Right lobe of liver (tissue), 6 donors: ENCODE measurements at places on chromosomes 3 and 15. TPM values are rescaled to one million over a fixed set of nuclear protein-coding genes. Genes with fewer than 3 reads are reported as not detected.
A peak's percentile ranks its signal among the peaks of the same experiment; 100 is the strongest.

The LRTM1 gene
- not detected for total RNA-seq

The GRK7 gene
- total RNA-seq, result 0.06 TPM

The CTXND1 gene
- 4.8 TPM for total RNA-seq

The RFT1 gene
- total RNA-seq, result 9.8 TPM

The INKA1 gene
- 0.46 TPM for total RNA-seq

The GMNC gene
- 1.7 TPM for total RNA-seq

The GJD2 gene
- not detected for total RNA-seq

The VEPH1 gene
- 0.51 TPM for total RNA-seq

DNA sequence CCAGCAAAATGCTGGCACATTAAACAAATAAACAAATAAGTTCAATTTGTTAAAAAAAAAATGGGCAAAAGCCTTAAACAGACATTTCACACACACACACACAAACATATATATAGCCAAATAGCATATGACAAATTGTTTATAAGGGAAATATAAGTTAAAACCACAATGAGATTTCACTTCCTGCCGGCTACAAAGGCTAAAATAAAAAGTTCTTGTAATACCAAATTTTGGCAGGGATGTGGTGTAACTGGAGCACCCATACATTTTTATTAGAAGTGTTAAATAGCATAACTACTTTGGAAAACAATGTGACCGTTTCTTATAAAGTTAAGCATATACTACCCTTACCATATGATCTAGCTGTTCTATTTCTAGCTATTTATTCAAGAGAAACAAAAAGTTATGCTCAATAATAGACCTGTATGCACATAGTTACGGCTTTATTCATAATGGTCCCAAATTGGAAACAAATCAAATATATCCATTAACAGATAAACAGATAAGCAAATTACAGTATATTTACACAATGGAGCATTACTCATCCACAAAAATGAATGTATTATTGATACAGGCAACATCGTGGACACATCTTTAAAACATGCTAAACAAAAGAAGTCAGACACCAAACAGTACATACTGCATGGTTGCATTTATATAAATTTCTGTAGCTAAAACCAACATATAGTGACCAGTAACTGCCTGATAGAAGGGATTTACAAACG is 93.9 kb downstream of the EOMES start:
- H3K4me1 ChIP-seq, result no peaks in the 10 kb centered on the region
- H3K36me3 ChIP-seq, result no peaks in the 10 kb centered on the region
- no peaks in the 10 kb centered on the region for H3K27me3 ChIP-seq
- DNase-seq, result no peak

- no peaks in the 10 kb centered on the region for H3K4me1 ChIP-seq
- no peak overlapping the region for H3K4me3 ChIP-seq
- no peaks in the 10 kb centered on the region for H3K36me3 ChIP-seq
- no peaks in the 10 kb centered on the region for H3K27me3 ChIP-seq
Observed at GRCh38 chr3:123416173-123416572, 32.7 kb downstream of the ADCY5 start.

DNA sequence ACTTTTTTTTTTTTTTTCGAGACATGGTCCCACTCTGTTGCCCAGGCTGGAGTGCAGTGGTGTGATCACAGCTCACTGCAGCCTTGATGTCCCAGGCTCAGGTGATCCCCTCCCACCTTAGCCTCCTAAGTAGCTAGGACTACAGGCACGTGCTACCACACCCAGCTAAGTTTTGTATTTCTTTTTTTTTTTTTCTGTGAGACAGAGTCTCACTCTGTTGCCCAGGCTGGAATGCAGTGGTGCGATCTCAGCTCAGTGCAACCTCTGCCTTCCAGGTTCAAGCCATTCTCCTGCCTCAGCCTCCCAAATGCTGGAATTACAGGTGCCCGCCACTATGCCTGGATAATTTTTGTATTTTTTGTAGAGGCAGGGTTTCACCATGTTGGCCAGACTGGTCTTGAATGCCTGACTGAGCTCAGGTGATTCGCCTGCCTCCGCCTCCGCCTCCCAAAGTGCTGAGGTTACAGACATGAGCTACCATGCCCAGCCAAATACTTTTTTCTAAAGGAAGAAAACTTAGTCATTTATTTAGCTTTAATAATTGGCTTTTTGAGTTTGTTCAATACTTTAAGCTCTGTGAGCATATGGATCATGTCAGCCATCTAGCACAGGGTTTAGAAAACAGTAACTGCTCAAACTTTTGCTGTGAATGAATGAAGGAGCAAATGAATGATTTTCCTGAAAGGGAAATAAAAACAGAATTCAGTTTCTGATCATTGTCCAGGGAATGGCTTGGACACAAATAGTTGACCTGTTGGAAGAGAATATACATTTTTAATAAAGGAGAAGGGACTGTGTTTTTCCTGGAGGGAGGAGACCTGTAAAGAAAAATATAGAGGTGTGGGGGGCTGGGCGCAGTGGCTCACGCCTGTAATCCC is 26.0 kb downstream of the UBE2E1 start:
- H3K27ac ChIP-seq, result no peak overlapping the region
- H3K36me3 ChIP-seq, result no peaks in the 10 kb centered on the region
- no peak overlapping the region for H3K4me3 ChIP-seq

- H3K4me1 ChIP-seq, result no peaks in the 10 kb centered on the region
- H3K4me3 ChIP-seq, result peak overlapping the region; percentile 43
- H3K27me3 ChIP-seq, result no peaks in the 10 kb centered on the region
Observed at GRCh38 chr15:68205954-68206539, 915 bp upstream of the CALML4 start.

DNA sequence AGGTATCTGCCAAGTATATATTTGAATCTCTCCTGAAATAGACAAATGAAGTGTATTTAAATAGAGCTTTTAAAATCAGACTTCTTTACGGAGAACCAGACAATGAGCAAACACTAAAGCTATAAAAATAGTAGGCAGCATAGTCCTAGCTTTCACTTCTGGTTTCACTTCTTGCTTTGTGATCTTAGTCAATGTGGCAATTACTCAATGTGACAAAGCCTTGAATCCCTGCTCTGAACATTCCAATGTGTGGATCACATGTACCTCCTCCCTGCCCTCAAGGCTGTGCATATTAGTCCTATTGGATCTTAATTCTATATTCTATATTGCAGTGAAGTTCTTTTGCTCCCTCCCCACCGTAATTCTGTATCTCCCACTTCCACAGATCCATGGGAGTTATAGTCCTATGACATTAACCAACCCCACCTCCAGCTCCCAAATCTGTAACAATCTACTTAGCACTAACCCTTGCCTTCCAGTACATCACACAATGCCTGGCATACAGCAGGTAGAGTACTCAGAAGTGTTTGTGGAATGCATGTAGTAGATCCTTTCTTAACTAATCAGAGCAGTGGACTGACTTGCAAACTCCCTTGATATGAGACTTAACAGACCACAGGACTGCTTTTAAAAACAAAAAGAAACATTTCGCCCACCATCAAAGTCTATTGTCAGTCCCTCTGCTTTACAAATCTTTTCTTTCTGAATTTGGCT is 24.3 kb upstream of the CP start:
- H3K27me3 ChIP-seq, result no peaks in the 10 kb centered on the region
- no peak for DNase-seq
- H3K4me1 ChIP-seq, result no peaks in the 10 kb centered on the region
- peak overlapping the region; percentile 51 for H3K27ac ChIP-seq
- no peaks in the 10 kb centered on the region for H3K36me3 ChIP-seq

DNA sequence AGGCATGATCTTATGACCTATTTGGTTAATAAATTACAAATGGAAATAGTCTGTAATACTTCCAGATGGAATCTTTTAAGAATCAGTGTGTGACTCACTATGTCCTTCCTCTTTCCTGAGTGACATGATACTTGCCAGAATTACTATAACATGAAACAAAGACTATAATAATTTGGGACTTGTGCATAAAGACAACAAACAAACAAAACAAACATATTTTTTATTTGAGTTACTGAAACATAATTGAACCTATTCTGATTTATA is 1268.1 kb downstream of the OTOL1 start:
- H3K27ac ChIP-seq, result no peak overlapping the region
- no peaks in the 10 kb centered on the region for H3K27me3 ChIP-seq
- DNase-seq, result no peak
- no peaks in the 10 kb centered on the region for H3K36me3 ChIP-seq
- no peaks in the 10 kb centered on the region for H3K4me1 ChIP-seq

- H3K36me3 ChIP-seq, result no peaks in the 10 kb centered on the region
- no peak overlapping the region for H3K4me3 ChIP-seq
- no peak for DNase-seq
- H3K27me3 ChIP-seq, result no peaks in the 10 kb centered on the region
- no peak overlapping the region for H3K27ac ChIP-seq
Observed at GRCh38 chr15:75695634-75696310, 16.9 kb downstream of the CSPG4 start.

GRCh38 chr3:8768364-8769087 is 887 bp downstream of the OXTR start:
- no peaks in the 10 kb centered on the region for H3K4me1 ChIP-seq
- no peaks in the 10 kb centered on the region for H3K27me3 ChIP-seq
- no peak for DNase-seq
- H3K36me3 ChIP-seq, result no peaks in the 10 kb centered on the region

DNA sequence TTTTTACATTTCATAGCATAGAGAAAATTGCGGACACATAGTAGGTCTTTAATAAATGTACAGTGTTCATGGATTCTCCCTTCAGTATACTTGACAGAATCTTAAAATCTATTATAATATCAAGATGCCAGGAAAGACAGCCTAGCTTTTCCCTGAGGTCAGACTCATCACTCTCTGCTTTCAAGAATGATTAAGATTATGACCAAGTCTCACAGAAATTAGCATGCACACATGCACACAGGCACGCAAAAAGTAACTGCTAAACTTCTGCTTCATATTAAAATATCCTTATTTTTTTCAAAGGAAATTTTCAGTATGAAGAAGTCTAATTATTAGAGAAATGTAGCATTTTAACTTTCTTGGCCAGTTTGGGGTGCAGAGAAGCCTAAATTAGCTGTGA is 493.8 kb upstream of the NECTIN3 start:
- H3K36me3 ChIP-seq, result no peaks in the 10 kb centered on the region
- no peak for DNase-seq
- no peaks in the 10 kb centered on the region for H3K4me1 ChIP-seq
- H3K4me3 ChIP-seq, result no peak overlapping the region
- no peak overlapping the region for H3K27ac ChIP-seq

- H3K36me3 ChIP-seq, result no peaks in the 10 kb centered on the region
- H3K27ac ChIP-seq, result no peak overlapping the region
- H3K4me1 ChIP-seq, result no peaks in the 10 kb centered on the region
- H3K27me3 ChIP-seq, result no peaks in the 10 kb centered on the region
- no peak overlapping the region for H3K4me3 ChIP-seq
- DNase-seq, result no peak
Observed at GRCh38 chr3:46400000-46400734, 6.7 kb downstream of the CCR5AS start.

DNA sequence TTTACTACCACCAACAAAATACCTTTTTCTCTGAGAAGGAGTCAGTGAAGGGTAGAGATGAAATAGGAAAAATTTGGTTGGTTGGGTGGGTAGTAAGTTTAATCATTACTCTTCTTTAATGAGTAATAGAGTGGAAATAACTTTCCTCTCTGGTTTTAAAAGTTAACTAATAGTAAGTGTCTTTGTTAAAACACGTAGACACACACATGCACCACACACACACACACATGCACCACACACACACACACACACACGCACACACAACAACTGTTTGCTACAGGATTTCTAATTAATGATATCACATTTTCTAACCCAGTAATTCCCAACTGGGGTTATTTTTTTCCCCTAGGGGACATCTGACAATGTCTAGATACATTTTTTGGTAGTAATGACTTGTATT is 84.1 kb downstream of the CHL1 start:
- no peaks in the 10 kb centered on the region for H3K36me3 ChIP-seq
- DNase-seq, result no peak
- H3K4me3 ChIP-seq, result no peak overlapping the region
- H3K27me3 ChIP-seq, result no peaks in the 10 kb centered on the region
- H3K27ac ChIP-seq, result no peak overlapping the region
- no peaks in the 10 kb centered on the region for H3K4me1 ChIP-seq

DNA sequence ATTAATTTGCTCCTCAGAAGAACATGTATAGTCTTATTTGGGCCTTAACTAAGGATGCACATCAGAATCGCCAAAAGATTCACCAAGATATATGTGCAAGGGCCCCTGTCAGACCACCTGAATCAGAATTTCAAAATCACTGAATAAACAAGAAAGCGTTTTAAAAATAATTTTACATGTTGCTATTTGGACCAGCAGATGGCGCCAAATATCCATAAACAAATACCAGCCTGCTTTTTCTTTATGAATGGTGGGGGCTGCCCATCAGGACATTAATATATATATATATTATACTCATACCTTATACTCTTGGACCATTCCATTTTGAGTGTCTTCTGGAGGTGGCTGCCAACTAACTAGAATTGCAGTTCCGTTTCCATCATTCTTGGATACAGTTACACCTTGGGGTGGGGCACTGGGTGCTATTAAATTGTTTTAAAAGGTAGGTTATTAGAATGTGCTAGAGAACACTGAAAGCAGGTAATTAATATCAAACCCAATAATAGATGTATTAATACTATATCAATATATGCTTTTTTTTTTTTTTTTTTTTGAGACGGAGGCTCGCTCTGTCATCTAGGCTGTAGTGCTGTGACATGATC is 1108.3 kb downstream of the ROBO1 start:
- H3K4me1 ChIP-seq, result no peaks in the 10 kb centered on the region
- DNase-seq, result no peak
- H3K27me3 ChIP-seq, result no peaks in the 10 kb centered on the region
- no peaks in the 10 kb centered on the region for H3K36me3 ChIP-seq
- H3K27ac ChIP-seq, result no peak overlapping the region

DNA sequence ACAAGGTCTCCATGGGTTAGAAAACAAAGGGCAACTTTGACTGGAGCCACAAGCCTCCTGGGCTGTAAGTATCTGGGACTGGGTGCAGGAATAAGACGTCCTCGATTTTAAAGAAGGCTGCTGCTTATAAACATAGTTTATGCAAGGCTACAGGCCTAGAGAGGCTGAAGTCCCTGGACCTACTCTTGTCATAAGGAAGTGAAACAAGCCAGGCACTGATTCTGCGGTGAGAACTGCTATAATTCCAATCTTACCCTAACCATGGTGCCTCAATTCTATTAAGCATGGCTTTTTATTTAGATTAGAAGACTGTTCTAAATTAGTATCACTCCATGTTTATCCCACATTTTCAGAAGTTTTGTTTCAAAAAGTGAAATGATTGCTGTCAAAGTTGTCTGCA is 777.6 kb downstream of the PLOD2 start:
- no peaks in the 10 kb centered on the region for H3K27me3 ChIP-seq
- H3K27ac ChIP-seq, result no peak overlapping the region
- no peaks in the 10 kb centered on the region for H3K4me1 ChIP-seq

GRCh38 chr3:193207290-193208273 is 33.4 kb upstream of the PLAAT1 start:
- no peak for DNase-seq
- H3K4me1 ChIP-seq, result no peaks in the 10 kb centered on the region
- H3K27me3 ChIP-seq, result no peaks in the 10 kb centered on the region
- no peak overlapping the region for H3K27ac ChIP-seq
